Left ventricle myocardium superior (tissue), 1 donor: ENCODE measurements at places on chromosomes 7 and 10. TPM values are rescaled to one million over a fixed set of nuclear protein-coding genes. Genes with fewer than 3 reads are reported as not detected.

Gene C7orf33
- total RNA-seq = not detected

GRCh38 chr10:82091413-82091812 is 216.4 kb downstream of the NRG3 start:
- DNase-seq = no peak

GRCh38 chr7:7808156-7808555 is 89.7 kb upstream of the RPA3 start:
- DNase-seq = no peak

DNA sequence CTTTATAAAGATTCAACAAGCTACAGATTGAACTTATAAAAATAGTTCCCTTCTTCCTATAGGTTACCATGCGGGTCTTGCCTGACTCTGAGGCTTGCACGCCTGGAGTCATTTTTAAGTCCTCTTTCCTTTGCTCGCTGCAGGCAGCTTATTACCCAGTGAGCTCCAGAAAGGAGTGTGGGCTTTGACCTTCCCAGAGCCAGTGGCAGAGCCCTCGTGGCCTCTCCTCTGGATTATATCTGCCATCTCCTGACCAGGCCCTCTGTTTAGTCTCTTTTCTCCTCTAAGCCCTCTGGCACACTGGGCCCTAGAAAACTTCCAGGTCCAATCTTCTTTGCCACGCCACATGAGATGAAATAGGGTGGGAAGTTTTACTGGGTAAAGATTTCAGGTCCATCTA is 39.9 kb upstream of the EZH2 start:
- DNase-seq = no peak

- DNase-seq = no peak
Measured at GRCh38 chr10:129323879-129324278, 143.2 kb upstream of the MGMT start.

- no peak for DNase-seq
Measured at GRCh38 chr7:134447383-134447782, 11.5 kb downstream of the AKR1B1 start.

DNA sequence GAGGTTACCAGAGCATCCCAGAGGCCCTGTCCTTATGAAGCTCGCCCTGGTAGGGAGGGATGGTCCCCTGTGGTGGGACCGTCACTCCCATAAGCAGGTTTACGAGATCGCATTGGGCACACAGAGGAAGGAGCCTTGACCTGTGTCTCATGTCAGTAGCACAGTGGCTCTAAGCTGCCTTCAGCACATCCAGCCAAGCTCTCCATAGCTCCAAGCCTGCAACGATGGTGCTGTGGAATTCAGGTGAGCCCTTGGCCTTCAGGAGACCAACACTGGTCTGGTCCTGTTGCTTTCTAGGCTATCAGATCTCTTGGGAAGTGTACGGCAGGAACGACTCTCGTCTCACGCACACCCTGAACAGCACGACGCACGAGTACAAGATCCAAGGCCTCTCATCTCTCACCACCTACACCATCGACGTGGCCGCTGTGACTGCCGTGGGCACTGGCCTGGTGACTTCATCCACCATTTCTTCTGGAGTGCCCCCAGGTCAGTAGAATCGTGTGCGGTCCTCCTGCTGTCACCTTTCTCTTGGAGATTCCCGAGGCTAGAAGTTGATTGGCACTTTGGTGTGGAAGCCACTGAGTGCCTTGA is 605.3 kb upstream of the FOXK1 start:
- no peak for DNase-seq

Gene FFAR4
- total RNA-seq = 0.07 TPM

GRCh38 chr7:80412842-80413241 is 99.0 kb downstream of the GNAT3 start:
- DNase-seq = no peak

DNA sequence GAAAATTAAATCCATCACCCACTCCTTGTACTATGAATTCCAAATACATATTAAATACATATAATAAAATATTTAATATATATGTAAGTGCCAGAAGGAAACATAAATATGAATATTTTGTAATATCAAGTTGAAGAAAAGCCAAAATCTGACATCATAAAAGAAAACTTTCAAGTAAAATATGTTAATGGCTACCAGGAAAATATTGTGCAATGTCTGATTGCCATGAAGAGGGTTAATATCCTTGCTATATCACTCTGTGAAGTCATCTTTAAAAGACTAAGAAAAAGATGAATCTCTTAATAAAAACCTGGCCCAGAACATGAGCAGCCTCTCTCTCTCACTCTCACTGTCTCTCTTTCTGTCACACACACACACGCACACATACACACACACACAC is 130.2 kb downstream of the EGFR start:
- no peak for DNase-seq

Gene HTR5A
- not detected for total RNA-seq

Gene PHYHIPL
- not detected for total RNA-seq

DNA sequence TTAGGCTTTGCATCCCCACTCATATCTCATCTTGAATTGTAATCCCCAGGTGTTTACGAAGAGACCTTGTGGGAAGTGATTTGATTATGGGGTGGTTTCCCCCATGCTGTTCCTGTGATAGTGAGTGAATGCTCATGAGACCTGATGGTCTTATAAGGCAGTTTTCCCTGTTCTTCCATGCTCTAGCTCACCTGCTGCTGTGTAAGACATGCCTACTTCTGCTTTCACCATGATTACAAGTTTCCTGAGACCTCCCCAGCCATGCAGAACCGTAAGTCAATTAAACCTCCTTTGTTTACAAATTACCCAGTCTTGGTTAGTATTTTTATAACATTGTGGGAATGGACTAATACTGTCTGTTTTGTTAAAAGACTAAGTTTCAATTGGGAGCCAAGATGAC is 35.3 kb upstream of the ZNF92 start:
- DNase-seq = no peak

- no peak for DNase-seq
Measured at GRCh38 chr10:125691160-125691981, 8.4 kb upstream of the TEX36 start.

- DNase-seq = no peak
Measured at GRCh38 chr7:7761340-7761973, 43.0 kb upstream of the RPA3 start.

Gene FAM25G
- total RNA-seq = not detected
